Urothelium cell line (cell line): ENCODE measurements at places on chromosomes 4 and X.
A peak's percentile ranks its signal among the peaks of the same experiment; 100 is the strongest.

DNA sequence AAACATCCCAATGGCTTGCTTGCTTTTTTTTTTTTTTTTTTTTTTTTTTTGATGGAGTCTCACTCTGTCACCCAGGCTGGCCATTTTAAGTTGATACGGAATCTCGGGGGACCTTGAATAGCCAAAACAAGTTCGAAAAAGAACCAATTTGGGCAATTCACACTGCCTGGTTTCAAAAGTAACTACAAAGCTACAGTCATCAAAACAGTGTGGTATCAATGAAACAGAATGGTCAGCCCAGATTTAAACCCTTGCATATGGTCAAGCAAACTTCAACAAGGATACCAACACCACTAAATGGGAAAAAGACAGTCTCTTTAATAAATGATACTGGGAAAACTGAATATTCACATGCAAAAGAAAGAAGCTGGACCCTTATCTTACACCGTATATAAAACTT is 41.8 kb downstream of the BRCC3 start:
- DNase-seq, result no peak

DNA sequence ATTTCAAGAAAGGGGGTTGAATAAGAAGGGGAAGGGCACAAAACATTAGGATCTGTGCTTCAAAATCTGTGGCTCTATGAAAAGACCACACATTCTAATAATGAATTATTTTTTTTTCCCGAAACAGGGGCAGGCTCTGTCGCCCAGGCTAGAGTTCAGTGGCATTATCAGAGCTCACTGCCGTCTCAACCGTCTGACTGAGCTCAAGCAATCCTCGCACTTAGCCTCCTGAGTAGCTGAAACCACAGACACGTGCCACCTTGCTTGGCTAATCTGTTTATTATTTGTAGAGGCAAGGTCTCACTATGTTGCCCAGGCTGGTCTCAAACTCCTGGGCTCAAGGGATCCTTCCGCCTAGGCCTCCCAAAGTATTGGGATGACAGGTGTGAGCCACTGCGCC is 33.4 kb downstream of the ACSL1 start:
- DNase-seq, result no peak

GRCh38 chr4:132085105-132085504 is 1064.0 kb upstream of the PCDH10 start:
- DNase-seq, result no peak

- no peak for DNase-seq
Measured at GRCh38 chr4:31290836-31291235, 570.7 kb downstream of the PCDH7 start.

DNA sequence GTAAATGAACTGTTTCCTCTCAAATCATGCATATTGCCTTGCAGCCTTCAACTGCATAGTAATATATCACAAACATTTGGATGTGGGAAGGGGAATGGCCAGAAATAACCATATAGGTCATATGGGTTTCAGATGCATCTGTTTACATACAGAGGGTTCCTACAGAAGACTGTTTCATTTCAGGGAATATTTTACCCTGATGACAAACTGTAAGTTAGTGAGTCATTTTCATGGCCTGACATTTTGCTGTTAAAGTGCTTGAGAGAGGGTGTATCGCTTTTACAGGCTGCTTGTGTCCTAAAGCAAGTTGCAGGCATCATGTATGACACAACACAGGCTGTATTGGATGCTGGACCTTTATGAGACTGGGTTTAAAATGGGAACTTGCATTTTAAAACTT is 25.5 kb upstream of the AMOT start:
- no peak for DNase-seq

DNA sequence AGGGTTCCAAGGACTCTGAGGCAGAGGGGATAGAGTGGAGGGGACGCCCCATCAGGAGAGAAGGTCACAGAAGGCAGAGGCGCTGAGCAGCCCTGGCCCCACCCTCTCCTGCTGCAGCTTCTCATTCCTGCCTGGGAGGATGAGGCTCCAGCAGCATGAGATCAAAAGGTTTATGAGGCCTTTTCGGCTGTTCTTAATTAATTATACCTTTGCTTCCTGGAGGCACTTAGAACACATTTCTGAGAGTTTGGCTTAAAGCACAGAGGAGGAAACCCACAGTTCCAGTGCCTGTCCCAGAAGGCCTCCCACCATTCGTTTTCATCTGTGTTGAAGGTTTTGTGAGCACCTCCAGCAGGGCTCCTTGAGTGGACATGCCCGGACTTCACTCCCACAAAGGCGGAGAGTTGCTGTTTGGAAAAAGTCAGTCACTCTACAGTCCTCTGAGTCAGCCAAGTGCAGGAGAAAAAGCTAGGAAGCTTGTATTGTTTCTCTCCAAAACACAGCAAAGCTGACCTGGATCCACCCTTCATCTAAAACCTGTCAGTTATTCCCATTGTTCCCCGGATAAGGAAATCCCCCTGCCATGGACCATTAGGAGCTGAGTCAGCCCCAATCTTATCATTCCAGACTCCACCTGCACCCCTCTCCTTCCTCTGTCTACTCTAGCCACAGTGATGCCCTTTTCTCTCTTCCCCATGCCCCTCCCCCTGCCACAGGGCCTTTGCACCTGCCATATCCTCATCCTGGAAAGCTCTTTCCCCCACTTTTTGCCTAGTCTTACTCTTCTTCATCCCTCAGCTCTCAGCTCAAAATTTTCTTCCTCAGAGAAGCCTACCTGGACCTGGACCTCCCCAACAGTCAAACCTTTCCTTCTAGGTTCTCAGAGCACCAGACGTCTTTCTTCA is 276.8 kb downstream of the FBXW7 start:
- DNase-seq, result peak; percentile 50

GRCh38 chrX:114178126-114178525 is 405.8 kb upstream of the HTR2C start:
- no peak for DNase-seq

- no peak for DNase-seq
Measured at GRCh38 chrX:129545408-129545807, 5.3 kb downstream of the OCRL start.

DNA sequence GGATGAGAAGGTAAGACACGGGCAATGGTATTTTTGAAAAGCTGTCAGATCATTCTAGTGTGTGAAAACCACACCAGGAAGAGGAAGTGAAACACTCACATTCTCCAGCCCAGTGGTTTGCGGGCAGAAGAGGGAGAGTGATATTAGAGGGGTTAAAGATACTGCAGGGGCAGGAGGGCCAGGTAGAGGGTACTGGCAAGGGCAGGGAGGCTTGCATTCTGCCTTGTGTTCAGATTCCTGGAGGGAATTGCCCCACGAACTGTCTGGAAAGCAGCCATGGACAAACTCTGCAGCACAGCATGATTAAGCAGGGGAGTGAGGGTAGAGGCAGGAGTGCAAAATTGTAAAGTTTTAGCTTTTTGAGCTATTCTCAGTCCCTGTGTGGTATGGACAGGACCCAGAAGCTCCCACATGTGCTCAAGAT is 30.9 kb downstream of the NIPAL1 start:
- DNase-seq, result no peak

- DNase-seq, result no peak
Measured at GRCh38 chr4:127250577-127250976, 382.2 kb upstream of the INTU start.

DNA sequence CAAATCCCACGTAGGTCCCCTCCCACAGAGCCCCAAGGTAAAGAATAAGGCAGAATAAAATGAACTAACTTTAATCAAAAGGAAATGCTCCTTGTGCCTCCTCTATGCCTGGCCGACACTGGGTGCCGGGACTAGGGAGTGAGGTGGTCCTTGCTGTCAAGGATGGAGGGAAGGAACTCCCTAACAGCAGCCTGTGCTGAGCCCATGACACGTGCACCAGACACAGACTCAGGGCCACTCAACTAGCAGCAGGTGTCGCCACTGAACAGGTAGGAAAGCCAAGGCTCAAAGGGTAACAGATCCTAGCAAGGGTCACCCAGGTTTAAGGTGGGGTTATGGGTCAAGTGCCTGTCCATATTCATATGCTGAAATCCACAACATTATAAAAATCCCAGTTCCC is 29.2 kb downstream of the MSX1 start:
- no peak for DNase-seq

GRCh38 chr4:159639671-159640323 is 536.9 kb downstream of the RAPGEF2 start:
- DNase-seq, result no peak

DNA sequence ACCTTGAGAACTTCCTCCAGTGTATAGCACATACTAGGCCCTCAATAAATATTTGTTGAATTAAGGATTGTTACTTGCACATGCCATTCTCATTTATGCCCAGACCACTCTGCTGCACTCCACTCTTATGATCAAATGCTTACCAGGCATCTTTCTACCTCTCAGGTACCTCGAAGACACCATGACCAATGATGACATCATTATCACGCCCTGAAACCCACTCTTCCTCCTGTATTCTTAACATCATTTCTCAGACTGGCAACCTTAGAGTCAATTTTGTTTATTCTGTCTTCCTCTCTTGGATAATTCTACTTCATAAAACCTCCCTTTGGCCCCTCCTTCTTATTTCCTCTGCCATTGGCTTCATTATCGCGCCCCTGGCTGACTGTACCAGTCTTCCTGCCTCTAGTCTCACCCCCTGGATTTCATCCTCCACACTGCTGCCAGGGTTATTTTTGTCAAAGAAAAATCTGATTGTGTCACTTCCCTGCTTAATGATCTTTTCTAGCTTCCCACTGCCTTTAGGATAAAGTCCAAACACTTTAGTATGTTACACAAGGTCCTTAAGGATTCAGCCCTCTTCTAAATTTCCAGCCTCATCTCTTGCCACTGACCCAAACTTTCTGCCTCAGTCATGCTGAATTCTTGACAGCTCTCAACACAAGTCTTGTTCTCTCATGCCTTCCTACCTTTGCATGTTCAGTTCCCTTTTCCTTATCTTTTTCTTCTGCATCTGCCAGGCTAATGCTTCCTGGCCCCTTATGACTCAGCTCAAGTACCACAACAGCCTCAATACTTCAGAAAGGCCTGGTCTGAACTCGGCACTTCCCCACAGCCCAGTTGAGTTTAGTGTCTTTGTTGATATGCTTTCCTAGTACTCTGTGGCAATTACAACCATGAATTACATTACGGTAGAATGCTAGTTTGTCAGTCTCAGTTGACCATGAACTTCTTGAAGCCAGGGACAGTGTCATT is 45.8 kb downstream of the HDAC8 start:
- no peak for DNase-seq

DNA sequence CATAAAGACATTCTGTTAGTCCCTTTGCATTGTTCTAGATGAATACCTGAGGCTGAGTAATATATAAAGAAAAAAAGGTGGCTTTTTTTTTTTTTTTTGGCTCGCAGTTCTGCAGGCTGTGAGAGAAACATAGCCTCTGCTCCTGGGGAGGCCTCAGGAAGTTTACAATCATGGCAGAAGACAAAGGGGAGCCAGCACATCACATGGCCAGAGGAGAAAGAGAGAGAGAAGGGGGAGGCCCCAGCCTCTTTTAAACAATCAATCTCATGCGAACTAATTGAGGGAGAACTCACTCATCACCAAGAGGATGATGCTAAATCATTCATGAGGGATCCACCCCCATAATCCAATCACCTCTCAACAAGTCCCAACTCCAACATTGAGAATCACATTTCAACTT is 364.0 kb upstream of the EPHA5 start:
- no peak for DNase-seq

- no peak for DNase-seq
Measured at GRCh38 chr4:134867027-134867426, 665.4 kb upstream of the PABPC4L start.

DNA sequence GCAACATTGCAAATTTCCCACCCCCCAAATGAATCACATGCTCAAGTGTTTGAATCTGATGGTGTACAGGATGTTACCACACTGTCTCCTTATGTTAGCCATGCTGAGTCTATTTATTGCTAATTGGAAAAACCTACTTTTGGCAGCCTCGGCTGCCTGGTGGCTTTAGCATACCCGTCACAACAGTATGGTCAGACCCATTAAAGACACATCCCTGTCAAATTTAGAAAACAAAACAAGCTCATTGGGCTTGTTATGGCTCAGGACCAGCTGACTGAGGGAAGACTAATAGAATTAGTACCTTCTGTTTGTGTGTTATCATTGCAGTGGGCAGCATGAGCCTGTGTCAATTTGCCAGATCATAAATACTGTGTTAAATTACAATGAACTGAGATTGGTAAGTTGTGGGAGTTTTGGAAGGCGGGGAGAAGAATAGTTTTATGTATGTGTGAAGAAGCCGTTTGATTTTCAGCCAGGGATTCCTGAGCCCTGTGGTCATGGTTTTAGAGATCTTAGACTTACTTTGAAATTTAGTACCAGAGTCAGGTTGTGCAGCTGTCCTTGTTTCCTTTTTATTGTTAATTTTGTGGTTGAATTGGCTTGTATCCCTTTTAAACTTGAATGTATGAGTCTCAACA is 66.8 kb downstream of the POLA1 start:
- peak; percentile 1 for DNase-seq

- DNase-seq, result no peak
Measured at GRCh38 chrX:132837967-132838366, 120.5 kb downstream of the HS6ST2 start.

DNA sequence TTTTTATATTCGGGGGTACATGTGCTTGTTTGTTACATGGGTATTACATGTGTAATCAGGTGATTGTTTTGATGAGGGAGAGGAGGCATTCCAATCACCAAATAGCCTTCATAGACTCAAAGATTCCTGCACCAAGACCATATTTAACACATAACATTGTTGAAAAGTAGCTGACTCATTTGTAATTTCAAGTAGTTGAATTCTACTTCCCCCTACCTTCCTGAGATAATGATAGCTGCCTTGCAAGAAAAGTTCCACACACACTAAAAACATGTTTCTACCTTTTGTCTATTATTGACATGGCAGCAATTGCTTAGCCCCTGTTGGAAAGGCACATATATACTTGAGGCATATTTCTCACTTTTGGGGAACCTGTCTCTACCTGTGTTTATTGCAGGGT is 16.1 kb downstream of the PGAM4 start:
- no peak for DNase-seq

- DNase-seq, result no peak
Measured at GRCh38 chrX:10112510-10112909, 44.3 kb upstream of the CLCN4 start.

GRCh38 chr4:87857789-87858188 is 25.0 kb downstream of the MEPE start:
- no peak for DNase-seq
